Peyer's patch (tissue), 4 donors: ENCODE measurements at places on chromosomes 1 and 21.

GRCh38 chr1:19079541-19080472, 123.3 kb upstream of the IFFO2 start:
- DNase-seq: peak; percentile 56

- DNase-seq: no peak
Measured at GRCh38 chr1:153805886-153806719, 30.9 kb downstream of the SLC27A3 start.

- DNase-seq: no peak
Measured at GRCh38 chr1:151710187-151710840, 6.3 kb downstream of the CELF3 start.

DNA sequence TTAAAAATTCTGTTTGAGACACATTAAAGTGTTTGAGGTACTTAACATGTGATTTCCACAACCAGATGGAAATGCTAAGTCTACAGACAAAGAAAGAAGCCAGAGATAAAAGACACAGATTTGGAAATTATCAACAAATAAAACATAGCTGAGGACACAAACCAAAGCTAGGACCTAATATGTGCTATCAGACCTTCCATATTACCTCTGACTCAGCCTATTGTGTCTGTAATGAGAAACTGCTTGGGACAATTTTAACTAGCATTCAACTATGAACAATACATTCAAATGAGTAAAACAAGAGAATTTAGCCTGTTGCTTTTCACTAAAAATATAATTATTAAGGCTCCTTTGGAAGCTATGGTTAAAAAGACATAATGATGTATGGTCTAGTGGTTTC, 54.6 kb downstream of the WNT2B start:
- no peak for DNase-seq

DNA sequence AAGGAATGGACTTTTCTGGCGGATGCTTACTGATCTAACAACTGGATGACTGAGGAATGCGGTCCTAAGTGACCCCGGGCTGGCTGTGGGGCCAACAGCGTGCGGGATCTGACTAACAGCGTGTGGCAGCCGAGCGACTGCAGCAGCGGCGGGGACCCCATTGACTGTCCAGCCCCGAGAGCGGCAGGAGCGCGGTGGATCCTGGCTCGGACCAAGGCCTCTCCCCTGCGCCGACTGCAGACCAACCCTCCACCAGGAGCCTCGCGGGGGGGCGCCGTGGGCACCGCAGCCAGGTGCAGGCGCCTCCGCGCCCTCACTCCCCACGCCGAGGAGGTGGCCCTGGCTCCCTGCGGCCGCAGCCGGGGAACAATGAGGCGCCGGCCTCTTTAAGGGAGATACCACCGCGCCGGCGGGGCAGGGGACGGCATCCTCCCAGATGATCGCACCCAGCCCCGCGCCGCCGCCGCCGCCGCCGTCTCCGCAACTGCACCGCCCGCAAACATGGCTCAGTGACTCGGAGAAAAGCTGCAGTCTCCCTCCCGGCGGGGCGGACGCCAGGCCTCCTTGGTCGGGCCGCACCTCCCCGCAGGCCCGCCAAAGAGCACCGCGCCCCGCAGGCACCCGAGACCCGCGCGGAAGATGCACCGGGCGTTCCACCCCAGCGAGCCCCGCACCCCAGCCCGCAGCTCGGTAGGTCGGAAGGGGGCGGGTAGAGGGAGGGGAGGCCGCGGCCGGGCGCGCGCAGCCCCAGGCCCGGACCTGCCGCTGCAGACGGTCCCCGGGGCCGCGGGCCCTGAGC, 694 bp upstream of the PDIK1L start:
- DNase-seq: peak; percentile 94

DNA sequence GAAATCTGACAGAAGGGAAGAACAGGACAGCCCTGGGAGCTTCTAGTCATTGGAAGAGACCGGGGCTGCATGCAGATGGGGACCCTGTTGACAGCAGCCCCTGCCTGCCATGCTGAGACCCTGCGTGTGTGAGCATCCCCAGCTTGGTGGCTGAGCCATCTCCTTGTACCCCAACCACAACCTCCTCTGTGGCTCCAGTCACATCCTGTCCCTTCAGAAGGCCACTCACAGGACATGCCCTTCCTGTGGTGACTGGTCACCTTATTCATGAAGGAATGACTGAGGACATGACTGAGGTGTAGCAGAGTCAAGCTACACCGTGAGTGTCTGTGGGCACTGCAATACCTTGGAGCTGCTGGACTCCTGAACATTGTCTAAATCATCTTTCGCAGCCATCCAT, 141.8 kb upstream of the ERRFI1 start:
- DNase-seq: no peak

- no peak for DNase-seq
Measured at GRCh38 chr1:85198864-85199263, 2.0 kb downstream of the SYDE2 start.
